Effector CD4-positive, alpha-beta T cell (primary cell): ENCODE measurements at places on chromosomes 5 and 9.

DNA sequence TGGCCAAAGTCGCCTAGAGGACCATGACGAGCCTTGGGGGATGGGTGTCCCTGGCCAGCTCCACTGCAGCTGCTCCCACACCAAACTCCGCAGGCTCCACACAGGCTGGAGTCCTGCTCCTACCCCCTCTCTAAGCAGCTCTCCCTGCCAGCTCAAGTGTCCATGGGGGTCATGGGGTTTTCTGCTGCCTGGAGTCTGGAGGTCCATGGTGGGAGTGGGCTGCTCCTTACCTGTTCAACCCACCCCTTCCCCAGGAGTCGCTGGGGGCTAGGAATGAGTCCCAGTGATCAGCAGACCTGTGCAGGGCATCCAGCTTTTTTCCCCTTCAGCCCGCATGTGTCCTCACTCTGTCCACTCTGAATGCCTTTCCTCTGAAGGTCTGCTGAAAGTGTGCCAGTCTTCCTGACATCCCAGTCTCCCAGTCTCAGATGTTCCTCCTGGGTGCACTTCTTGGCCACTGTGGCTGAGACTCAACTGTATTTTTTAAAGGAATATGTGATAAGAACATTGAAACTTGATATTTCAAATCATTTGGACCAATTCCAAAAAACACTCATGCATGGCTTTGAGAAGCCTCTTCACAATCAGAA, 261.3 kb upstream of the ANKH start:
- no peak for DNase-seq

- no peak for DNase-seq
Observed at GRCh38 chr5:168162464-168162863, 129.0 kb upstream of the WWC1 start.

DNA sequence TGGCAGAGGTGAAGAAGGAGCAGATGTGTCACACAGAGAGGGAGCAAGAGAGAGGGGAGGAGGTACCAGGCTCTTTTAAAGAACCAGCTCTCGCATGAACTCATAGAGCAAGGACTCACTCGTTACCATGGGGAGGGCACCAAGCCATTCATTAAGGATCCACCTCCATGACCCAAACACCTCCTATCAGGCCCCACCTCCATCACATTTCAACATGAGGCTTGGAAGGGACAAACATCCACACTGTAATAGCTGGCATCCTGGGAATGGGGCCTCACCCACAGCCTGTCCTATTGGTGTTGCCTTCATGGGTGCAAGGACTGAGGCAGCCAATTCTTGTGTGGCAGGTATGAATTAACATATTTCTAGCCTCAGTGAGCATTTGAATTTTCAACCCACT, 11.6 kb upstream of the TNFAIP8 start:
- no peak for DNase-seq

- no peak for DNase-seq
Observed at GRCh38 chr5:95880081-95880926, 57.8 kb upstream of the GLRX start.

DNA sequence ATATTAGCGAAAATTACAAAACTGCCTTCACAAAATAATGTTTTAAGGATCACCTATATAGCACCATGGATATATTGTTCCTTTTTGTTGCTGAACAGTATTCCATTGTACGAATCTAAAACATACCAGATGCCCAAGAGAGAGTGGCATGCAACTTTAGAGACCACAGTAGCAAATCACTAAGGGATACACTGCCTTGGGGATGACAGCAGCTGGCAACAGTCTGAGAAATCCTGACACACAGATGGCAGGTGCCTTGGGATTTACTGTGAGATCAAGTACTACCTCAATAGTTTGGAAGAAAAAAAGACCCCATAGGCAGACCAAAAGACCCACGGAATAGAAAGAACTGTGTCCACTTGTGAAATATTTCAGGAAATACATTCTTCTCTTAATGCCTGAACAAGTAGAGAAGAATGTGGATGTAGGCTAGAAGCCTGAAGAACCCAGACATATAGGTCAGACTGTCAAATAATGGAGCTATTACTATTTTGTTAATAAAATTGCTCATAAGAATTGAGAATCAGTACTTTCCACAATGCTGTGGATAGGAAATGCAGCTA, 53.4 kb downstream of the PLPP1 start:
- no peak for DNase-seq

DNA sequence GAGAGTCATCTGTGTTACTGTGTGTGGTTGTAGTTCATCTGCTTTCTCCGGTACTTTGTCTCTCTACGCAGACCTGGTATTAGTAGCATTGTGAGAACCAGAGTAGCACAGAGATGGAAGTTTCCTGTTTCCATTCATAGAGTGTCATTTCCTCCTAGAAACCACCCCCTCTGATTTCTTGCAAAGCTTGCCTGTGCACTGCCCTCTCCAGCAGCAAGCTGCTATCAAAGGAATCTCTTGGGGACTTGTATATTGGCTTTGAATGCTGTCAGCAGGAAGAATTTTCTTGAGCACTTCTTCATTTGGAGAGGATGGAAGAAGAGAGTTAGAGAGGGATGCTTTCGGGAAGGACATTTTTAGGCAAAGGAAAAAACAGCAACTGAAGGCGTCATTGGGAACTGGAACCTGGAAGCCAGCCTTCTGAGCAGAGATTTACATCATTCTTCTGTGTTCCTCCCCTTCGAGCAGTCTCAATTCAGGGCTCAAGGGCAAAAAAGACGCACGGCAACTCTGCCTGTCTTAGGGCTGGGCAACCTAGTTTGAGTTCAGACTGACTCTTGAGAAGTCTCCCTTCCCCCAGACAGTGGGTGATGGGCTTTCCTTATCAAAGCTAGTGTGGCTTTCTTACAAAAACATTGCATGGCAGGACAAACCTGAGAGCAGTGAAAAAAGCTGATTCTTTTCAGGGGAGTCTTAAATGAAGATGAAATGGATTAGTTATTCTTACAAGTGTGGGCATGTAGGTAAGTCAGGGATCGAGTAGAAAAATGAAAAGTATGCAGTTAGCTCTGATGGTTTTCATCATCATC, 226.3 kb downstream of the AOPEP start:
- DNase-seq = no peak

- DNase-seq = no peak
Observed at GRCh38 chr9:133874659-133875058, 117.5 kb downstream of the VAV2 start.

GRCh38 chr9:121604654-121605053, 46.8 kb upstream of the DAB2IP start:
- no peak for DNase-seq

DNA sequence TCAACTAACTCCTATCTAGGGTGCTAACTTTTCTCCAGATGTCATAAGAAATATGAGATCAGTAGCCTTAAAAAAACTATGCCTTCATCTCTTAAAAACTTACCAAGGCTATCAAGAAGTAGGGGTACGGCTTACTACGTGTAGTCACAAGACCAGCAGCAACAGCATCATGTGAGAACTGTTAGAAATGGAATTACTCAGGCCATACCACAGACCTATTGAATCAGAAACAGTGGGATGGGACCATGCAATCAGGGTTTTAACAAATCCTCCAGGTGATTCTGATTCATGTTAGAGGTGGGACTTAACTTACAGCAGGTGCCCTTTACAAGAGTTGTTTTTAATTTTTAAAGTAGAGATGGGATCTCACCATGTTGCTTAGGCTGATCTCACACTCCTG, 4.6 kb downstream of the IFNE start:
- DNase-seq = no peak

DNA sequence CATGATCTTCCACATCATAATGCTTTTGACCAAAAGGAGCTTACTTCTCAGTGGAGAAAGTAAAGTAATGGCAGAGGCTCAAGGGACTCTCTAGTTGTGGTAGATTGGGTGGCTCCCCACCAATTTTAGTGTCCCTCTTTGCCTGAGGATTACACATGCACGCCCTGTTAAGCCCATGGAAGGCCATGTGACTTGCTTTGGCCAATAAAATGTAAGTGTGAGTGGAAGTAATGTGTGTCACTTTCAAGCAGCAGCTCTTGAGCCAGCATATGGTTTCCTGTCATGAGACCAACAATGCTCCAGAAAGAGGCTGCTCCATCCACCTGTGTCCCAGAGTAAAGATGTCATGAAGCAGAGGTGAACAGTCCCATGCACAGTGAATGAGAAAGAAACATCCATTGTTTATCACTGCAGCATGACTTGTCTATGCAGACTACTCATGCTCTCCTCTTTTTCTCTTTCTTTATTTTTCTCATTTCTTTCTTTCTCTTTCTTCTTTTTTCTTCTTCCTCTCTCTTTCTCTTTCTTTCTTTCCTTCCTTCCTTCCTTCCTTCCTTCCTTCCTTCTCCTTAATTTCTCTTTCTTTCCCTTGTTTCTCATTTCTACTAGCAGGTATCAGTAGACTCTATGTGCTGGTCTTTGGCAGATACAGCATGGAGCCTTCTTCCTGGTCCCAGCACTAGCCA, 57.3 kb upstream of the EGFLAM start:
- no peak for DNase-seq

DNA sequence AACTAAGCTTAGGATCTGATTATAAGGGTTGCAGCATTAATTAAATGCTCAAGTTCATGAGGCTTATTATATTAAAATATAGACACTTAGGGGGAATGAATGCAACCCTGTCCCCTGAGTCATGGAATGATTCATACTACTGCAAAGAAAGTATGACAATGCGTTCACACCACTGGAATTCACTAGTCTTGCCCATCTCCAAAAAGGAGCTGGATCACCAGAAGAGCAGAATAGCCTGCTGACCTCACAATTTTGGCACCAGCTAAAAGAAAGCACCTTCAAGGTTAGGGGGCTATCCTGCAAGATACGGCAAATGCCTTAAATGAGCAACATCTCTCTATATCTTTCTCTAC, 32.0 kb upstream of the TMED7 start:
- no peak for DNase-seq

DNA sequence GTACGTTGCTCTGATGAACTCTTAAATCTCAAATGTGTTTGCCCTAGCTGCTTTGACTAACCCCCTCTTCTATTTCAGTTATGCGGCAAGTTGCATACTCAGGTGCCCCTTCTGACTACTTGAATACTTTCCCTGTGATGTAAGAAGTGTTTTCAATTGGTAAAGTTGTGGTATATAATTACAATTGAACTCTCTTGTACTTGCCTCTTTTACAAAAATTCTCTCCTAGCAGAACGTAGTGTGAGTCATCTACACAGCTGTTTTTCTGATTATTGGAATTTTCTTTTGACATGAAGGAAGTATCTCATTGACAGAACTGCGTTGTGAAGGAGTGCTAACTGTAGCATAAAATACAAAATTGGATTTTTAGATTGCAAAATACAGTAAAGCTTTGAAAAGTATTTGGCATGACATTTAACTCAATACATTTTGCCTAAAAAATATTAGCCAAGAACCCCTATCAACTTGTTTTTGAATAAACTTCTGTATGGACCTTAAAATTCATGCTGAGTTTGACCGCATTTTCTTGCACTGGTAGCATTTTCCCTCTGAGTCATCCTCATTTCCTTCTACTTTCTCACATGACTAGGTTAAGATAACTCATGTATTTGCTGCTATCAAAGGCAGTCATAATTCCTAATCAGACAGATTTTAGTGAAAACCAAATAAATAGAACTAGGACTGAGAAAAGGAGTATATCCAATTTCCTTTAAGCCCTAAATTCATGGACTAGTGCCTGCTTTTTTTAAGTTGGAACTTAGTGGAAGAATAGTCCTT, 6.3 kb downstream of the CRHBP start:
- DNase-seq = no peak

DNA sequence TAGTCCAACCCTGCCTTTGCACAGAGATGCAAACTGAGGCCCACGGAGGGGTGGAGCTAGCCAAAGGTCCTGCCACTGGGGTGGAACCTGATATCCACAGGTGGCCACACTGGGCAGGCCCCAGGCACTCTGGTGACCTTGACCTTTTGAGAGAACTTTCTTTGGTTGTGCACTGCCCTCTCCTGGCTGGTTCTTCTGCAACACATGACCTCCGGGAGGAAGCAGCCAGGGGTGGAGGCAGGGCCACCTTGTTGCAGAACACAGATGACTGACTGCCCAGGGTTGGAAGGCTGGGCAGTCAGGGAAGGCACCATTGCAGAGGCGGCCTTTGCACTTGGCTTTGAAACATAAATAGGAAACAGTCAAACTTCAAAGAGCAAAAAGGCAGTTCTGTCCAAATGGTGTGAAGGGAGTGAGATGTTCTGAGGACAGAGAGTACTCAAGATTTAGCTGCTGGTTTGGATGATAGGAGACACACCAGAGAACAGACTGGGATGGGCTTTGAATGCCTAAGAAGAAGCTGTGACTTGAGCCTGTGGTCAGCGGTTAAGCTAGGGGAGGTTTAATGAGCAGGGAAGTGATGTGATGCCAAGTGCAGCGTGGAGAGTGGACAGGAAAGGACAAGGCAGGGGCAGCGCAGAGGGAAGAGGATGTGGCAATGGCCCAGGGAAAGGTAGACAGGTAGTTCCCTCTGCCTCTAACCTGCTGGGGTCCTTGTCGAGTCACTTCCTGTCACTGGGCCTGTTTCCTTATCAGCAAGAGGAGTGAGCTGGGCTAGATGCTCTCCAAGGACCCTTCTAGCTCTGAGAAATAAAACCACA, 6.8 kb upstream of the TCOF1 start:
- peak; percentile 10 for DNase-seq
